Central memory CD4-positive, alpha-beta T cell (primary cell): ENCODE measurements at places on chromosomes 11 and 22.

GRCh38 chr11:3139481-3140290 is 25.4 kb downstream of the OSBPL5 start:
- DNase-seq, result no peak

DNA sequence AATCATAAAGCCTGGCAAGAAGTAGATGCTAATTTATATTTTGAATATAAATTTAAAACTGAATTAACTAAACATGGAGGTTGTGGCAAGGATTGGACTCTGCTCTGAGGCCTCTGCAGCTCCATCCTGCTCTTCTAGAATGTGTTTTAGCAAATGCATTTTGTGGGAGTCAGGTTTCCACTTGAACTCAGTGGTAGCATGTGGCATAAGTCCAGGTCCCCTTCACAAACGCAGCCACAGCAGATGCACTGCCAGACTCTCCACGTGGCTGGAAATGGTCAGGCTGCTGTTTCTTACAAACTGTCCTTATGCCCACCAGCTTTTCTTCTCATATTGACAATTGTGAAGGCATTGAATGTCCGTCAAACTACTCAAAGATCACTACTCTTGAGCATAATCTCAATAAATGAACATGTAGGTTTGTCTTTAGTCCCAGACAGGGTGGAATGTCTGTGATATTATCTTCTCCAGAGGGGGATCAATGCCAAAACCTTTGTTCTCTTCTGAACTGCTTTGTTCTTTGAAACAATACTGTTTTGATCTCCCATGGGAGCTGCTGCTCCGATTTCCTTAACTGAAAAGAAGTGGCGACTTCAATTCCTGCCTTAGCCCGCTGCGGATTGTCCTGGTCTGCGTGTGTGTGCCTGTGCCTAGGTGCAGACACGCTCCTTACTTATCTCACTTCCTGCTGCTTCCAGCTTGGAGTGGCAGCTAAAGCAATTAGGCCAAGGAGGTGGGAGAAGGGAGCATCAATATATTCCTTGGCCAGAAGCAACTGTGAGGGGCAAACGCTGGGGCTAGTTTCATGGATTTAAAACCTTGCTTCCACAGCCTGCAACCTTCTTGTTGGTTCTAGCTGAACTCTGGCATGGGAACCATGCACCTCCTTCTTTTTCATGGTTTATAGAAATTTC is 24.2 kb downstream of the EIF4G2 start:
- DNase-seq, result no peak

DNA sequence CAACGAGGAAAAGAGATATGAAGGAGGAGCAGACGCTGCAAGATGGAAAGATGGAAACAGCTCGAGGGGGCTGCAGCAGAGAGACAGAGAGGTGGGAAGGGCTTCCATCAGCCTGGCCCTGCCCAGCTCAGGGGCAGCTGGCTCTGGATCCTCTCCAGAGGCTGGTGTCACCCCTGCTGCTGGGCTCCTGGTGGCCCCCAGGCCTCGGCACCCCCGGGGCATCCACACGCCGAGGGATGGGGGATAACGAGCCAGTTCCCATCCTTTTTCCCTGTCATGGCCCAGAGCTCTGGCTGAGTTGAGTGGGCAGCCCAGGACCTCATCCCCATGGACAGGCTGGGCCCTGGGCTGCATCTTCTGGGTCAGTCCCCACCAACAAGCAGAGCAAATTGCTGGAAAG is 102.3 kb downstream of the ST3GAL4 start:
- DNase-seq, result no peak

DNA sequence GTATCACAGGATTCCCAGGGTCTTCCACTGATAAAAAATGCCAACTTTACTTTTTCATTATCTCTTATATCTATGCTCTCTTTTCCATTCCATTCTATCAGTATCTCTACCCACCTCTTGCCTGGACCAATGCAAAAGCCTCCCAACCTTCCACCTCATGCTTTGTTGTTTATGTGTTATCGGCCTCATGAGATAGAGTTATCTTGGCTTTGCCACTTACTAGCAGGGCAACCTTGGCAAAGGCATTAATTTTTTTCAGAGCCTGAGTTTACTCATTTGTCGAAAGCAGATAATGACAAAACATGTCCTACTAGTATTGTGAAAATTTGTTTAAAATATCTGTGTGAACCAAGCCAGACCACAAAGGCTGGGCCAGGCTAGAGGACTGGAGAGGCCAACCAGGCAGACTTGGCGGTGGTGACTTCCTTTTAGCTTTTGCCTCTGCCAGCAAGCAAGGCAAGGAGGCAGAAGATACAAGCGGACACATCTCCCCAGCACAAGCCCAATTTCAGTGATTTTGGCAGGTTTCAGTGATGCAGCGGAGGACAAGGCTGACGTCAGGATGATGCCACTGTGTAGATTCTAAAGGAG is 106.9 kb downstream of the ADAMTS15 start:
- DNase-seq, result no peak

DNA sequence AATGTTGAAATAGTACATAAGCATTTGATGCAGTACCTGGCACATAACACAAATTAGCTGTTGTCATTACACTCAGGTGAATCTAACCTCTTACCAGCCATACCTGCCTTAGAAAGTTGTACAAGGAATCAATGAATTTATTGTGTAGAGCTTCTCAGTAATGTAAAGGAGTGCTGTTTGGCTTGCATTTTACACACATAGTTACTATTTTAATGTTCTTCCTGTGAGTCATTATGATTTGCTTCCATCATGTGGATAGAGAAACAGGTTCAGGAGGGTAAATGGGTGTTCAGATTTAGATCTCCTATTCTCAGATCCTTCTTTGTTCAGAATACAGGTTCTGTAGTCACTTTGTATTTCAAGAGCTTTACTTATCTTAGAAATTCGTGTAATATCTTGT is 27.6 kb upstream of the RCE1 start:
- DNase-seq, result no peak

DNA sequence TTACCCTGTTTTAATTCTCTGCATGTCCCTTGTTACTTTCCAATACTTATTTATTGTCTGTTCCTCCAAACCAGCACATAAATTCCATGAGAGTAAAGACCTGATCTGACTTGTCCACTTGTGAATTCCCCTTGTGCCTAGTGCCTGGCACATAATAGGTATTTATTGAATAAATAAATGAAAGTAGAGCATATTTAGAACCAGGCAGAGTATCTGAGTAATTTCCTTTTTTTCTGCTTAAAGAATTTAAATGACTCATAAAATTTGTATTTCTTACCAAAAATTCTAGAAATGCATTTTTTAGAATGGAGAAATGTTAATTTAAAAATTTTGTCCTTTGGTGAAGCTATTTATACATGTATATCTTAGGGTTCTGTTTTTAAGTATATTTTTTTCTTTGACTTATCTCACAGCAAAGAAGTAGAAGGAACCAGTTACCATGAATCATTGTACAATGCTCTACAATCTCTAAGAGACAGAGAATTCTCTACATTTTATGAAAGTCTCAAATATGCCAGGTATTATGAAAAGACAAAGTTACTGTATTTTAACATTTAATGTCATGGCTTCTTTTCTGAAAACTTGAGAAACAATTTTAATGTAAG is 96.8 kb downstream of the ATM start:
- DNase-seq, result no peak
